Retina (tissue), 1 donor: ENCODE measurements at places on chromosomes 4 and X.

DNA sequence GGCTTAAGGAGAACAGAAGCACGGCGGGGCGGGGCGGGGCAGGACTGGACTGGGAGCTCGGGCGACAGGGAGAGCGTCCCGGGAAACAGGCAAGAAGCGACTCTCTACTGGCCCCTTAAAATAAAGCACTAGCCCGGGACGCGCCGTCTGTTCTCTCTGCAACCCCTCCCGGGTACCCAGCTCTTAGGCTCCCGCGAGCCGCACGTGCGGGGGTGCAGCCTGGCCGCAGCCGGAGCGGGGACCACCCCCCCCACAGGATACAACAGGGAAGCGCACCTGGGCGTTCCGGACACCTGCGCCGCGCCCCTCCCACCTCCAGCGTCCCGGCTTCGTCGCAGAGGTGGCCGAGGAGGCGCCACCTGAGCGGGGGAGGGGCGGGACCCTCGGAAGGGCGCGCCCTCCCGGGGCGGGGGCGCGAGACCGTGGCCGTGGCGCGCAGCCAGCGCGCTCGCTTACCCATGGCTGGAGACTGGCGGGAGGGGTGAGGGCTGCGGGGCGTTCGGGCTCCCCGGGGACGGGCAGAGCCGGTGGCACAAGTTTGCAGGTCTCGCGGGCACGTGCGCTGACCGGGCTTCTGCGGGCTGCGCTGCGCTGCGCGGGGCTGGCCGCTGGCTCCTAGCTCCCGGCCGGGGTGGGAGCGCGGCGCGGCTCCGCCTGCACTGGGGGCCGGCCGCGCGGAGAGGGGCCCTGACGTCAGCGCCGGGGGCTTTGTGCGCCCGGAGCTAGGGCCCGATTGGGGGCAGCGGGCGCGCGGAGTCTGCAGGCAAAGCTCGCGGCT is 91.5 kb downstream of the GEMIN8 start:
- DNase-seq: peak; percentile 51

DNA sequence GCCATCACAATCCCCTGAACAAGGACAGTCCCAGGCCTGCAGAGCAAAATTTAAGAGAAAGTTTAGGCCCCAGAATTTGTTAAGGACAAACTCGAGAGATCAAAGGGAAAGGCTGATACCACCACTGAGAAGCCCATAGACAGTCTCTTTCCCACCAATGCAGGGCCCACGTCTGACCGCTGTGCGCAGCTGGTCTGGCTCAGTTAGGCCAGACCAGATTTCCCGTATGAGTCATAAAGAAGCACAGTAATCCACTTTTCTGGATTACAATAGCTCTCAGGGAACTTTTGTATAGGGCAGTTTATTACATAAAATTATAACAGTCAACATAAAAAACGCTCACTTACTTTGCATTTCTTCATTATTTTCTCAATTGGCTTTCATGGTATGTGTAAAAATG is 259.5 kb downstream of the RCHY1 start:
- DNase-seq: no peak

DNA sequence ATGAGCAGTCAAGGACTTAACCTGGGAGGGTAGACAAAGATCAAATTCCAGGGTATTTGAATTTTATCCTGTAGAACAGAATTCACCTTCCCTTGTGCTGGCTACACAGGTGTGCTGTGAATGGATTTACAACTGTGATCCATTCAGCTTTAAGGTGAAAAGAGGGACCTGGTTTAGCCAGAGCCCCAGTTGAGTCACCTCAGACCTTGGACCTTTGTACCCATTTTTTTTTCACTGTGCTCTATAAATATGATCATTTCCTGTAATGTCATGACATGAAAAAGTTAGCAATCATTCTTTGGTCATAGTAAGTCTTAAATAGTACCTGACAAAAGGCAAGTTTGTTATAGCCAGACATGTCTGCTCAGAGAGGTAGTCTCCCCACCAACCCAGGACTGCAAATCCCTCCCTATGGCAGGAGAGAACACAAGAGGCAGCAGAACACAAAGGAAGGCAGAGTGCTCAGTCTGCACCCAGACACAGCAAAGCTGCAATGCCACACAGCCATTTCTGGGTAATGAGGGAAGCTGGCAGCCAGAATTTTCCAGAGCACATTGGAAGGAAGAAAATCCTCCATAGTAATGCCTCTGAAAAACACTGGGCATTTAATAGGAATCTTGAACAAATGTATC is 77.9 kb downstream of the CXXC4 start:
- no peak for DNase-seq

DNA sequence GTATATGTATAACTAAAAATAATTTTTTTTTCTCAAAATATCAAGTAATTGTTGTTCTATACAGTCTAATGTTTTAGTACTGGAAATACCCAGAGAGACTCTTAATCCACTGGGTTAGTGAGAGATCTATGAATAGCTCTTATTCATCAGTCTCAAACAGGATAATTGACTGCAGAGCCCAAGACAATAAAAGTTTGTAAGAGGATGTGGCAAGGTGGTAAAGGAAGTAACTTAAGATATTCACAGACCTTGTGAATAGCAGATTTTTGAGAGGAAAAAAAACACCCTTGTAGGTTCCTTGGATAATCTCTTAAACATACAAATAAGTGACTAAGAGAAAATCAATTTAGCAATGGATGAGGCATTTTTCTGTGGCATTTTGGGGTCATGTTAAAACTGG is 210.9 kb upstream of the FAM241A start:
- DNase-seq: no peak

DNA sequence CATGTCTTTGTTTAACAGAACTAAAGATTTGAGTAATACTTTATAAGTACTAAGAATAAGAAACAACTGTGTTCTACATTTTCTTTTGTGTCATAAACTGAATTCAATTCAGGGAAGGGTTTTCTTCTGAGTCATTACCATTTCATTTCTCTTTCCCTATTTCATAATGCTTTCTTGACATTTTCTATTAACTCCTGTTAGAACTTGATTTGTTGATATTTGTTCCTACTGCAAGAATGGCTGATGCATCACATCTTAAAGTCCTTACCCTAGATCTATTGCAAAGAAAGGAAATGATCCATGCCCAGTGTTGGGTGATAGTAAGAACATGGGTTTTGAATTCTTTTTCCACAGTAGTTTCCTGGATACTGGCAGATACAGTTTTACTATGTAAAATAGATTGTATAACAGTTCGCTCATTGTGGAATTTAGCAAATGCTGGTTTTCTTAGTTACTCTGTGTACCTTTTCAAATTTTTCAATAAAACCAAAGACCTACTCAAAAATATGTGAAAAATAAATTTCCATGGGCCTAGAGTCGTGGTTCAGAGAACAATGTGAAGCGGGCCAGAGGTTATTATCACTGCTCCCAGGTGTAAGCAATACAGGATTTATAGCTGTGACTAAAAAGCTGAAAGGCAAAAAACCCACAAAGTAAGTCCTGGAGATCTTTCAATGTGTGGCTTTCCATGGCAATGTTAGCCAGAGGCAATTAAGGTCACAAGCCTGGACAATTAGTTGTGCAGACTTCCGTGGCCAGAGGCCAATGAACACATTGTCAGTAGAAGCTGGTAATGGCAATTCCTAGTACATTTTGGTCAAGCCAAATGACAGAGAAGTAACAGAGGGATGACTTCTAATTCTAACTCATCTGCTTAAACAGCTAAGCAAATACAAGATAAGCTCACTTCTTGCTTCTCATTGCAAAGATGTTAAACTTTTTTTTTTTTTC is 127.3 kb upstream of the FAT4 start:
- no peak for DNase-seq

- no peak for DNase-seq
Observed at GRCh38 chr4:187396106-187396505, 599.5 kb upstream of the ZFP42 start.

DNA sequence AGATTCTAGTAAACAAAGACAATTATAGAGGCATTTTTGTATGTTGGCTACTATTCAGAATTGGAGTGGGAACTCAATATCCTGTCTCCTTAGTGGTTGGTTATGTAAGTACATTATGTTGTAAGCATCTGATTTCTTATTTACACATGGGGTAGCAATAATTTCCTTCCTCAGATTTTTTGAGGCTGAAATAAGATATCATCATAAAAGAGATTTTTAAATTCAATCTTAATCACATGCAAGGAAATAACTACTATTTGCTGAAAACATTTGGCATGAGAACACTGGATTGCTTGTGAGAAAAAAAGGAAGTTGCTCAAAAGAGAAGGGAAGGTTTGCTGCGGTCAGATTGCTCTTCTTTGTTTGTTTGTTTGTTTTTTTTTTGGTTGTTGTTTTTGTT is 437.7 kb upstream of the HS3ST1 start:
- no peak for DNase-seq
